Right renal cortex interstitium (tissue), 3 donors: ENCODE measurements at places on chromosomes 2 and 18.

GRCh38 chr2:108870069-108870644 is 83.6 kb downstream of the CCDC138 start:
- no peak for DNase-seq

GRCh38 chr2:148350199-148350598 is 294.4 kb upstream of the EPC2 start:
- no peak for DNase-seq

- no peak for DNase-seq
These were observed 40.6 kb upstream of the TFPI start for GRCh38 chr2:187594801-187595200.

GRCh38 chr18:79511671-79512301 is 116.1 kb downstream of the NFATC1 start:
- DNase-seq = no peak

- DNase-seq = no peak
These were observed 202.1 kb downstream of the ANKRD30B start for GRCh38 chr18:14949800-14950664.

- no peak for DNase-seq
These were observed 45.5 kb downstream of the TFCP2L1 start for GRCh38 chr2:121239471-121239870.

DNA sequence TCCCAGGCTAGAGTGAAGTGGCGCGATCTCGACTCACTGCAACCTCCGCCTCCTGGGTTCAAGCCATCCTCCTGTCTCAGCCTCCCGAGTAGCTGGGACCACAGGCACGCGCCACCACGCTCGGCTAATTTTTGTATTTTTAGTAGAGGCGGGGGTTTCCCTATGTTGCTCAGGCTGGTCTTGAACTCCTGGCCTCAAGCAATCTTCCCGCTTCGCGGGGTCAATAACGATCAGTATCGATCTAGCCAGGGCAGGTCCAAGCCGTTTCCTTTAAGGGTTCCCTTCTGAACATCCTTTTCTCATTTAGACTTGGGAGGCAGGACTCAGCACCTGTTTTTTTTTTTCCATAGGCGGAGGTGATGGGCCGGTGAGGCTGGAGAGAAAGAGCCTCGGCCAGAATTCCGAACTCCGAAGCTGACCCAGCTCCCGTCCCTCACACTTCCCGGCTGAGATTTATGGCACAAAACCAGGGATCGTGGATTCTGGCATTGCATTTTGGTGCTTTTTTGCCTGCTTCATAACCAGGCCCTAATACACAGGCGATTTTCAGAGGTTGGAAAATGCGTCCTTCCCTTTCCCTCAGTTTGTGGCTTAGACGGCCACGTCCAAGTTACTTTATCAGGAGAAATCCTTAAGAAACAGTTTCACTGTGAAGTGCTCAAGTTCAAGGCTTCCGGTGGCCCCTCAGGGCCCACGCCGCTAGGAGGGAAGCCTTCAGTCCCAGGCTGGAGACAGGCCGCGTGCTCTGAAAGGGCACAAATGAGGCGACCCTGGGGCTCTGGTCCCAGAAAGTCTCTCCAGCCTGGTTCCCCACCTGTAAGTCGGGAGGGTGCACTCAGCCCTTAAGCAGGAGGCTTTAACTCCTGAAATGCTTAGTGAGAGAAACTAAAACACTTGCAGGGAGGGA is 998 bp upstream of the SLC66A3 start:
- DNase-seq = no peak

DNA sequence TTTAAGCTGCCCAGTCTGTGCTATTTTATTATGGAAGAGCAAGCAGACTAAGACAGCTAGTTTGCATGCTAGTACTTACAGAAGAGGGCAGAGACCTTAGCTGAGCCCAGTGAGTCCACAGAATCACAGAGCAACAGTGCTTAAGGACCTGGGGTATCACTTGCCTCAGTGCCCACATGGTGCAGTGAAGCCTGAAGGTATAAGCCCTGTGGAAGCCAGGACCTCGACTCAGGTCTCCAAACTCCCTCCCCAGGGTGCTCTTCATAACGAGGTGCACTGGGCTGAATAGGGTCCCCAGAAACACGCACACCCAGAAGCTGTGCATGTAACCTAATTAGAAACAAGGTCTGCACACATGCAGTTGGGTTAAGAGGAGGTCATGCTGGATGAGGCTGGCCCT is 718.1 kb downstream of the GALR1 start:
- DNase-seq = no peak

- no peak for DNase-seq
These were observed 391 bp downstream of the ZNF385B start for GRCh38 chr2:179861027-179861415.

DNA sequence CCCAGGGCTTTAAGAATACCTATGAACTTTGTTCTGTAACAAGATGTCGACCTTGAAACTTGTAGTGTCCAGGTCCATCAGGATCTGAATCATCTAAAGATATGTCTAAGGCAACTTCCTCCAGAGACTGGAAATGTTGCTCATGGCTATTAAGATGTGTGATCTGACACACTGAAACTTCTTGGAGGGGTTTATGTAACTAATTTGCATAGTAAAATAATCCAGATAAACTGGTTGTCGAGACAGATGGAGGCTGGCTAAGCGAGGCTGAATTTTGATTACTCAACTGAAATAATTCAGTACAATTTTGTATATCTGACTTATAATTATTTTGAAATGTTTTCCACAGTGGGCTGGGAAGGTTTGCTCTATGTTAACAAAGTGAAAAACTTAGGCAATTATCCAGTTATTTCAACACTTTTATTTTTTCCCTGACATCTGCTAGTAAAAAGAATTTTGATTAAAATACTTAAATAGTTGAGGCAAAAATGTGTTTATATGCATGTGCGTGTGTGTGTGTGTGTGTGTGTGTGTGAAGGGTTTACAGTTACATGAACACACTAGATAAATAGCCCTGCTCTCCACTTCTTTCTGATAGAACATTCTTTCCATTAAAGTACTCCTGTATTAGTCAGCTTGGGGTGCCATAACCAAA is 11.4 kb upstream of the MAP3K20 start:
- DNase-seq = no peak

- DNase-seq = no peak
These were observed 147.8 kb downstream of the PMAIP1 start for GRCh38 chr18:60047556-60047955.
